ENCODE measurements at places on chromosomes 1 and 21.

DNA sequence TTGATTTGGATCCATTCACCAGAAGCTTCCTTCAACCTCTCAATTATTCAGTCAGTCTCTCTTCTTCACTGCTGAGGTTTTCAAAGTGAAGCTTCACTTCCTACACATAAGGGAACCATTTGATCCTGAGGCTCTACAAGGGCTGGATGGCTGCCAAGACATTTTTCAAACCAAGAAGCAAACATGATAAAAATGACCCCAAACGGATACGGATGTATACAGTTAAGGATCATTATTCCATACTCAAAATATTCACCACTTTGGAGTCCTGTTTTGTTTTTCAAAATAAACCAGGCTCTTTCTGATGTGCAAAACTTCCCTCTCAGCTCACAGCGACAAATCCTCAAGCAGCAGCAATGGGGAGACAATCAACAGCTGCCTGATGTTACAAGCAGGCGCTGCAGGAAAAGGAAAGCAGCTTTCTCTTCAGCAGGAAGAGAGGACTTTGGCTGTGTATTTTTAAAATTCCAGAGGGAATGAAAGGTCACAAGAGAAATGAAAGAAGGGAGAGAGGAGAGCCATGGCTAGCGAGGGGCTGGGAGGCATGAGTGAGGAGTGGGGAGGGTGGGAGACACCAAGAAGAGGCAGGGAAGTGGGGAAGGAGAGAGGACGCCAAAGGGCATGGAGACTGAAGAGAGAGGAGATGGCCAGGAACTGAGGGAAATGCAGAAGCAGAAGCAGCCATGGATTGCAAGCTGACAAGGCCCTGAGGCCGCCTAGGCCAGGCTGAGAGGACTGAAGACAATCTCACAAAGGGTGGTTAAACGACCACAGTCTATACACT lies 145.4 kb downstream of the SLC45A1 start:
- no peak for DNase-seq

DNA sequence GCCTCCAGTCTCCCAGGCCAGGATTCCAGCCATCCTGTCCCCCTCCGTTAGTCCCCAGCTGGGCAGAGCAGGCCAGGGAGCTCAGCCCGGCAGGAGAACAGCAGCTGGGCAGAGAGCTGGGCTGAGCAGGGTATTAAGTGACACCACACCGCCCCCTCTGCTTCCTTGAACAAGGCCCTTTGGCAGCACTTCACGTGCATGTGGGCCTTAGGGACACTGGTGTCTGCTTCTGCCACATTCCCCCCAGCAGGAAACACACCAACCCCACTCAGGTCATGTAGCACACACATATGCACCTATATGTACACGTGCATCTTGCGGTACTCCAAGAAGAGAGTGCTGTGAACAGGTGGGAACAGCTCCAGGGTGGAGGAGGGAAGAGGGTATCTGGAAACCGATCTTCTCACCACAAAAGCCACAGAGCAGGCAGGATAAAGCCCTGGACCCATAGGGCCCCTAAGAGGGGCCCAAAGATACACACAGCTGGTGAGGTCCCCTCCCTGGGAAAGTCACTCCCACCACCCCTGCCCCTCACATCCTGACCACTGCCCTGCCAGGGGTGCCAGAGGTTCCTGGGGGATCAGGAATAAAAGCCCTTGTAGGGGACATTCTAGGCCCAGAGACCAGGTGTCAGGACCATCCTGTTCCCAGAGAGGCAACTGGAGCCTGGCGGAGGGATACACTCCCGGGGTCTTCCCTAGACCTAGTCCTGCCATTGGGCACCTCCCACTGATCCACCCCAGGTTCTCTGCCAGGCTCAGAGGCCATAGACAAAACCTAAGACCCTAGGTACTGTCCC lies 4.5 kb downstream of the EPHA2 start:
- no peak for DNase-seq

DNA sequence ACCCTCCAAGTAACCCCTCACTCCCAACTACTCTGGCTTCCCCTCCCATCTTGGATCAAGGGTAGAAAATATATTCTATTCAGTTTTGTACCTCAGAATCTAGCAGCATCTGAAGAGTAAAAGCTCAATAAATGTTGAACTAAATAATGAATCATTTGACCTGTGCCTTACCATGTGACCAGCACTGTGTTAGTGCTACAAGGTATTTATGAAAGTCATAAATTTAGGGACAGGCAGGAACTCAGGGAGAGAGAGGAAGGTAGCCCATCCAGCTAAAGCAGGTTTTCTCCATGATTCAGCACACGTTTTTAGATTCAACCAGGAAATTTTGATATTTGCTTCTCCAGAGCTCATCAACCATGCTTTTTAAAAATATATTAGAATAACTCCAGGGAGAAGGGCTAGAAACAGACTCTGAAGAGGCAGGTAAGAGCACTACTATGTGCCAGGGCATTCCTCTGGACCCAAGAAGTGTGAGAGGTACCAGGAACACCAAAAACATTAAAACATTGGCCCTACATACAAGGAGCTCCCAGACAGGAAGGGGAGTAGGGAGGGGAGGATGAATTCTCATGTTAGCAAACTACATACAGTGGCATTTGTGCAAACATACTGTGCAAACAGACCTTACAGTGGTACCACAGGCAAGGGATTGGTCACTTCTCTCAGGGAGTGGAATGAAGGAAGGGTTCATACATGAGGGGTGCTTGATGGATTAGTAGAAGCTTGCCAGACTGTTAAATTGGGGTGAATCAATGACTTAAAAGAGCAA lies 64.3 kb downstream of the FYB2 start:
- no peak for DNase-seq

- DNase-seq = no peak
Measured at GRCh38 chr1:40067023-40067422, 26.5 kb downstream of the CAP1 start.

DNA sequence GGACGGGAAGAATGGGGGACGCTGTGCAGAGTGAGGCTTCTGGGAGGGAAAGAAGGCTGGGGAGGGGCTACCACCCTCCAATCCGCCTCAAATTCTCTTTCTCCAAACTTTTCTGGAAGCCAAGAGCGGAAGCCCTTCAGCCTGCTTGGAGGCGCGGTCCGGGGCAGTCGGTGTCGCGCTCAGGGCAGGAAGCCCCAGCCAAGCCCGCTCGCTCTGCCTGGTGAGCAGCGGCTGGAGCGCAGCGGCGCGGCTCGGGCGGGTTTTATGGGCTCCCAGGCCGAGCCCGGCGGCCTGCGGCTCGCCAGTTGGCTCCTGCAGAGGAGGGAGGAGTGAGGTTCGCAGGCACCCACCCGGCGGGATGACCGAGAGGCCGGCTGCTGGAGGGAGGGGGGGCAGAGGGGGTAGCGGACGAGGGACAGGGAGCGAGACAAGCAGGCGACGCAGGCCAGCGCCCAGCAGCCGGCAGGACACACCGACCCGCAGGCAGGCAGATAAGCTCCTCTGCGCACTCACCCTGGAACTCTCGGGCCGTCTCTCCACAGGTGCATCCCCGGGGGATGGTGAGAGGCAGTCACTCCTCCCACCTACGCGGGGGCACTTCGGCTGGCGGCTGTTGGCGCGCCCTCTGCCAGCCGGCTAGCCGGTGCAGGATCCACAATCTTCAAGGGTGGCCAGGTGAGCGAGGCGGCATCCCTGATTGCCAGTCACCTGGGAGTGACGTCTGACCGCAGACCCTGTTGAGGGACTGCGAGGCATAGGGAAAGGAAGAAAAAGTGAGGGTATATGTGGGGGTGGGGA lies at the start of gene AVPR1B:
TSS of gene AVPR1B (minus strand) at position 238 of the 798 bp plus-strand sequence. CDS start 498 bp downstream, outside the sequence.
- peak; percentile 18 for DNase-seq

GRCh38 chr1:182684116-182684828 lies at the start of gene RGS8:
Gene RGS8 (minus strand): TSS chr1:182684587. CDS start chr1:182669649, 14,938 bp downstream.
- DNase-seq = no peak

DNA sequence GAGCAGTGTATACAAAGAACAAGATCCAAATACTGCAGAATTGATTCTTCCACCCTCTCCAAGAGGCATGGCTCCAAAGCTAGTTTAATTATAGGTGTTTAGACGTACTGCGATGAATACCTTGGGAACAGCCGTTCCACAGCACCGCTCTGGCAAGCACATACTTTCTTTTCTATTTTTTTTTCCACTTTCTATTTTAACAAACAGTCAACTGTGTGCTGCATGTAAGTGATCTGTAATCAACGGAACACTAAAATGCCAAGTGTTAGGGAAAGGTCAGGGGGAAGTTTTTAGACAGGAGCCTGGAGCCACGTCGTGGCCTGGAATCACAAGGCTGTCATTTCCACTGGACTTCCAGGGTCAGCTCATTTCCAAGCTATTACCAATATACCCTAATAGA lies 486.4 kb upstream of the DAB1 start:
- DNase-seq = no peak

- no peak for DNase-seq
Measured at GRCh38 chr1:1596493-1597274, 3.3 kb downstream of the FNDC10 start.

GRCh38 chr1:54743416-54744226 lies 20.7 kb downstream of the PARS2 start:
- DNase-seq = no peak

GRCh38 chr1:15833842-15834405 lies 13.6 kb upstream of the SPEN start:
- no peak for DNase-seq

DNA sequence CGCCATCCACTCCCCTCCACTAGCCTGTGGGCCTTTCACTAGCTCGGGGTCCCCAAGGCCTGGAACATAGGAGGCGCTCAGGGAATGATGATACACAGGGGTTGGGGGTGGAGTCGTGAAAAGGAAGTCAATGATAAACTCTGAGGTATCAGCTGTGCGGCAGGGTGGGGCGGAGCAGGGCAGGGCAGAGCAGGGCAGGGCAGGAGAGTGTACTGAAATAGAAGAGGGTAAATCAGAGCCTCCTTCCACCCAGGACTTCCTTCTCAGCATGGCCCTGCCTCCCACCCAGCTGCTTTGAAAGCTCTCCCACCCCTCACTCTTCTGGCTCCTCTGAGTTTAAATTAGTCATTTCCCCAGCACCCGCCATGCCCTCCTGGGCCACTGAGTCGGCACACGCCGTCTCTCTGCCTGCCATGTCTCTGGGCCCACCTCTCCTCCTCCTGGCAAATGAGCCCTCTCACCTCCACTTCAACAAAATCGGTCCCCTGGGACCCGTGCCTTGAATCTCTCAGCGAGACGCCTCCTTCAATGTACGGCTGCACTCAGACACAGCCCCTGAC lies 16.9 kb downstream of the CAPZB start:
- no peak for DNase-seq

DNA sequence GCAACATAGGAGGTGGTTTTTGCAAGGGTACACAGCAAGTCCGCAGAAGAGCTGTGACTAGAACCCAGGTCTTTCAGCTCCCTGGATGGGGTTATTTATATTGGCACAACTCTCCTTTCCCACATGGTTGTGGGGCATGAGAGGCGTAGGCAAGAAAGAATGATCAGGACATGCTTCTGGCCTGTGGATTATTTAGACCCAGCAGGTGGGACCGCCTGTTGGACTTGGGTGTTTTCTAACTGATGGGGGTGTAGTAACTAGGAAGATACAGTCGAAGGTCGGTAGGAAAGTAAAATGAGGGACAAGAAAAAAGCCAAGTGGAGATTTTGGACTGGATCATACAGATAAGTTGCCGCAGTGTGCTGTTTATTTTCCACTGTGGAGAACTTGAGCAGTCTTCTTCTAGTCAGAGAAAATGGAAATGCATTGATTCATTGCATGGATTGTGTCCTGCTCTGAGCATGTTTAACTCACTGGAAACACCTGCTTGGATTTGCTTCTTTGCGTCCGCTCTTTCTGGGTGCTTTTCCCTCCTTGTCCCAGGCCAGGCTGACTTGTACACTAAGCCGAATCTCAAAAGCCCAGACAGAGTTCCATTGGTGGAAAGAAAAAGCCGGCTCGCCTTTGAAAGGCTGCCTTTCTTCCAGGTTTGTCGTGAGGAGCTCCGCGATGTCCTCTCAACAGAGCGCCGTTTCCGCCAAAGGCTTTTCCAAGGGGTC lies 592 bp downstream of the CRCT1 start:
- no peak for DNase-seq

DNA sequence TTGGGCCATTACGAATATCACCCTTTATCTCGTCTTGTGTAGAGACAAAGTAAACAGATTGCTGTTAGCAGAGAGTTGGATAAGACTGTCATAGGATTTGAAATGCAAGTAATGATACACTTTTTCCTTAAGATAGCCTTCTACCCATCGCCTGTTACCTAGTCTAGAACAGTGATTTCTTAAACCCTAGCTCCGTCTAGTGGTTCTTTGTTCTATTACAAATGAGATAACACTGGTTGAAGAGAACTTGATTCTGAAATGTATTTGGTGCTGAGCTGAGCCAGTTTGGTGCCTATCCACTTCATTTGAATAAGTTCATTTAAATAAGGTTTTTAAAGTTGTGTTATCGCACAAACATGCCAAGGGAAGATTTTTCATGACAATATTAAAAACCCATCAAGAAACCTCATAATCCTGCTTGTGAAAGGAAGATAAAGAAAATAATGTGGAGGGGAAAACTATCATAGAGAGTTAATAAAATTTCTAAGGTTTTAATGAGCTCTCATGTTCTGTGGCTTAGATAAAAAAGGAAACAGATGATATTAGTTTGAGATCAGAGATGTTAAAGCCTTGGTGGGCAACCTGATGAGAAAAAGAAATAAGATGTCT lies 1.5 kb upstream of the KCNH1 start:
- DNase-seq = no peak

- no peak for DNase-seq
Measured at GRCh38 chr21:43021756-43022600, 47.6 kb downstream of the PKNOX1 start.

DNA sequence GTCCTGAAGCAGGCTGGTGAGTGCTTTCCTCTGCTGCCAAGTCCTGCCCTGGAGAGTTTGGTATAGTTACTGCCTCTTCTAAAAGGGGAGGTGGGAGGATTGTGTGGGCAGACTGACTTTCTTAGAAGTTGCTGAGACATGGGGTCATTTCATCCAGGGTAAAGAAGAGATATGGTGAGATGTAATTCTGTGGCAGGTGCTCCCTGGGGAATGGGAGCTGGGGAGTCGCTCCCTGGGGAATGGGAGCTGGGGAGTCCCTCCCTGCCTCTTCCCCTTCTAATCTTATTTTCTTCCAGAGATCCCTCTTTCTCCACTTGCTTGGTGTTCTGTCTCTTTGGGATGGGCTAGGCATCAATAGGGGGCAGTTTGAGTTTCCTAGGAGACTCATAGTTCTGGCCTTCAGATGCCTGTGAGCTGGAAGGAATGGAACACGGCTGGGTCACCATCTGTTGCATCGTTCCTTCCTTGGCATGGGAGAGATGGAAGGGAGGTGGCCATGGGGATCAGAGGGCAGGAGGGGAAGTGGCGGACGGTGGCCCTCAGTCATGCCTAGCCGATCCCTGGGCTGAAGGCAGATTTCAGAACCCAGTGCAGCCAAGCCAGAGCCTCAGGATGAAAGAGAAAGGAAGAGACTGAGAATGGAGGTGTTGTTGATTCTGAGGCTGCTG lies 59.0 kb downstream of the NFASC start:
- DNase-seq = no peak

DNA sequence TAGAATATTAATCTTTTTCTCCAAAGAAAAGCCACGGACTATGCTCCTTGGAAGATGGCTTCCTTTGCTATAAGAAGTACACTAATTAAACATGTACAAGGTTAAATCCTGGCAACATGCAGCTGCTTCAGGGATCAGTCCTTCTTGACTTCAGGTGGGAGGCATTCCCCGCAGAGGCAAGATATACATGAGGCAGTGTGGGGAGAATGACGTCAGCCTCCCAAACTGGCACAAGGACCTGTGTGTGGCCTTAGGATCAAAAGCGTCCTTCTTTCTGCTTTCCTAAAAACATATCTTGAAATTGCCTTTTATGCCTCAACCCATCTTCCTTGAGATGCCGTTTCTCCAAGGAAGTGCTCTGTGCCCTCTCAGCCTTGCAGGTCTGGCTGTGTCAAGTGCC lies 90.3 kb downstream of the WLS start:
- DNase-seq = no peak

Measured in NCI-H1436 treated with DMSO at 0.1 percent for 48 hours (cell line).